ENCODE measurements at places on chromosomes 2 and 18.

GRCh38 chr2:45141883-45142866 is 132.9 kb upstream of the SIX2 start:
- DNase-seq, result no peak

- no peak for DNase-seq
Measured at GRCh38 chr18:55838841-55839240, 250.8 kb upstream of the TCF4 start.

DNA sequence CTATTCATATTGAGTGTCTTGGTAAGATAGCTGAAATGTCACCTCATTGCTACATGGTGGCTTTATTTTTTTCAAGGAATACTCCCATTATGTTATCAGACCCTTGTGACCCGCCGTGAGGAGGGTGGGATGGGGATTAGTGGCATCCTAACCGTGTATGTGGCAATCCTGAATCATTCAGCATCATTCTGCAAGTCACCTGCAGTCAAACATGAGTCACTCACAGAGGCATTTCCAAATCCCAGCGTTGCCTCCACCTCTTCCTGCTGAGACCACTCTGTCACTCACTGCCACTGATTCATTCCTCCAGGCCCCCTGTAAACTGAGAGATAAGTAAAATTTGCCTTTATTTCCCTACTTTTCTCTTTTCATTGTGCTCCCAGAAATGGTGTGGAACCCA is 307.4 kb upstream of the KLHL29 start:
- no peak for DNase-seq

DNA sequence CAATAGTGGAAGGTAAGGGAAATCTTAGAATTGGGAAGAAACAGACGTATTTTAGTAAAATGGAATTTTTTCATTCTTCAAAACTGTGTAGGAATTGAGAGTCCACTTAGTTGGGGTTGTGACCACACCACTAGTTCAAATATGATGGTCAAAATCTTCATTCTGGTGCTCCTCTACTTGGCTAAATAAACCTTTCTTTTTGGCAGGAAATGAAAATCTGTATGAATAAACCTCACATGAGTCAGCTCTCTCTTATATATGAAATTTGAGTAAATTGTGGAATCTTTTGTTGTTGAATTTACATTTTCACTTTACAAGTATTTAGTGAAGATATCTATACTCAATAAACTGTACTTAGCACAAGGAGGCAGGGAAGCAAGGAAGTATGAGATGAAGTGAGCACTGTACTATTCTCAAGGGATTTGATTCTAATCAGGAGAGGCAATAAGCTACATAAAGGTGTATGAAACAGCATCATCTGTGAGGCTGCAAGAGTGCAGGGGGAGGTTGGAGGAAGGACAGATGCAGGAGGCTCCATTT is 20.5 kb downstream of the IL18R1 start:
- DNase-seq, result no peak

All from upper lobe of left lung (tissue), 6 donors.